T-helper 2 cell (primary cell): ENCODE measurements at places on chromosomes 6 and 20.

DNA sequence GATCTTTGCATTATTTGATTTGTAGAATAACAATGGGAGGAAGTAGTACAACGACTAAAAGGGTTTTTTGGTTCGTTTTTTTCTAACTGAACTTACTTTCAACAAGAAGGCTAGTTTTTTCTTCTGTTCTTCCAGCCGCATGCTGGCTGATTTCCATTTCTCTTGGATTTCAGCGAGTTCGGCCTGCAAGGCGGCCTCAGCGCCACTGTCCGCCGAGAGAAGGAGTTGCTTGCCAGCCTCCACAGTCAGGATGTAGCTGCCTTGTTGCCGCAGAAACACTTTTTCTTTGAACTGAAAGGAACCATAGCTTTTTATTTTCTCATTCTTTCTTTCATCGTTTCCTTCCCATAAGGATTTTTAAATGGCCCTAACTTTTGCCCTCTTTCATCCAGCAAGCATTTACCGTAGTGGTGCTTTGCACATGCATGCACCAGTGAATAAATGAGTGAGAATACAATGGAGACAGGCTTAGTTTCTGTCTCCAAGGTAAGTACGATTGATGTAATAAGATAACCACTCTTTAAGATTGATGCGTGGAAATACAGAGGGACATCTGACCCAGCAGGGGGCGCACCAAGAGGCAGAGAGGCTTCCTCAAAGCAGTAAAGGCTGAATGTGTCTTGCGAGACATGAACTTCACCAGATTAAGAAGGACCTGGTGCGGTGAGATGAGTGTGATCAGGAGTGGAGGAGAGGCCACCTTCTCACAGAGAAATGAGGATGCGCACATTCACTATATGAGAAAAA, 398.8 kb downstream of the ESR1 start:
- DNase-seq, result peak; percentile 20

GRCh38 chr20:41776421-41776820, 158.2 kb upstream of the CHD6 start:
- DNase-seq, result no peak

- no peak for DNase-seq
Observed at GRCh38 chr20:25032478-25033264, 25.3 kb downstream of the ACSS1 start.

- DNase-seq, result no peak
Observed at GRCh38 chr20:1895674-1896483, 672 bp downstream of the SIRPA start.

- DNase-seq, result no peak
Observed at GRCh38 chr20:57465943-57466342, 59.0 kb downstream of the CTCFL start.

GRCh38 chr20:54017846-54018245, 52.5 kb downstream of the BCAS1 start:
- DNase-seq, result no peak

- no peak for DNase-seq
Observed at GRCh38 chr6:108845145-108845544, 3.1 kb upstream of the ARMC2 start.

- no peak for DNase-seq
Observed at GRCh38 chr6:116004841-116005815, 55.6 kb downstream of the FRK start.

- no peak for DNase-seq
Observed at GRCh38 chr6:53986165-53986720, 125.0 kb upstream of the MLIP start.

DNA sequence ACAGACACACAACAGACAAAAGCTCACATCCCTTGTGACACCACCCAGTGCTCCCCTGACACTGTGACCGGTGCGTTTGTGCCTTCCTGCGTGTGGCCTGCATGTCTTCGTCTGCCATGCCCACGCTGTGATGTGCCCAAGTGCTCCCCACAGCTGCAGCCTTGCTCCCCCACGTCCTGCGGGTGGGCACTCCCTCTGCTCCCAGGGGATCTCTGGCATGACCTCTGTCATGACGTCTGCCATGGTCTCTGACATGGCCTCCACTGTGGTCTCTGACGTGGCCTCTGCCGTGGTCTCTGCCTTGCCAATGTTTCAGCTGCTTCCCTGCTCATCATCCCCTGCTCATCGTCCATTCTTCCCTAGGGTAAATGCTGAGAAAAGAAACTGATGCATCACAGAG, 200.9 kb downstream of the DLL1 start:
- DNase-seq, result no peak

- DNase-seq, result no peak
Observed at GRCh38 chr6:27040244-27041042, 207.1 kb upstream of the PRSS16 start.

DNA sequence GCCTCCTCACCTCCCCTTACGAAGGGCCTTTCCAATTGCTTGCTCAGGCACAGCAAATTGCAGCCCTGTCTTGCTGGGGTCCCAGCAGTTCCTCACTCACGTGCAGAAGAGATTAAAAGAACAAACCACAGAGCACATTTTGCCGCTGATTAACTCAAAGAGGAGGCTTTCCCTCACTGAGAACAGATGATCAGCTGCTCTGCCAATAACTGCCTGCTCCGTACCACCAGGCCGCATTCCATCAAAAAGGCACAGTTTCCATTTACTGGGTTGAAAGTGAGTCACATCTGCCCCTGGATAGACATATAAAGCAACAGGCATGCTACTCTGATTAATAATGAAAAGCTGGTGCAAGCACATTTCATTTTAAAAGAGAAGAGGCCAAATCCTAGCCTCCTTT, 446.8 kb downstream of the PTPRT start:
- no peak for DNase-seq
